ENCODE measurements at places on chromosomes 6 and 20.

DNA sequence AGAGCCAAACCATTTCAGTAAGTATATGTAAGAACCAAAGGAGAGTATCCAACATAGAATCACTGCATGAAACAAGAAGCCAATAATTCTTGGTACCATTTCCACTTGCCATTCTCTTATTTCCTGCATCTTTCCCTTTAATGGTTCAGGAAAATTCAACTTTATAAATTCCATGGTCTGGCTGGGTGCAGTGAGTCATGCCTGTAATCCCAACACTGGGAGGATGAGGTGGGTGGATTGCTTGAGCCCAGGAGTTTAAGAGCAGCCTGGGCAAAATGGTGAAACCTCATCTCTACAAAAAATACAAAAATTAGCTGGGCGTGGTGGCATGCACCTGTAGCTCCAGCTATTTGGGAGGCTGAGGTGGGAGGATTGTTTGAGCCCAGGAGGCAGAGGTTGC lies 21.2 kb downstream of the NHLRC1 start:
- no peak for DNase-seq

- DNase-seq, result peak; percentile 83
These were observed at the start of gene PBX2 for GRCh38 chr6:32190054-32190851. PBX2 (minus strand) TSS chr6:32190202; CDS start chr6:32189915, 287 bp downstream.

GRCh38 chr6:14759976-14760672 lies 485.7 kb upstream of the JARID2 start:
- no peak for DNase-seq

- DNase-seq, result no peak
These were observed 4.7 kb downstream of the ADGRF5 start for GRCh38 chr6:46917002-46917545.

DNA sequence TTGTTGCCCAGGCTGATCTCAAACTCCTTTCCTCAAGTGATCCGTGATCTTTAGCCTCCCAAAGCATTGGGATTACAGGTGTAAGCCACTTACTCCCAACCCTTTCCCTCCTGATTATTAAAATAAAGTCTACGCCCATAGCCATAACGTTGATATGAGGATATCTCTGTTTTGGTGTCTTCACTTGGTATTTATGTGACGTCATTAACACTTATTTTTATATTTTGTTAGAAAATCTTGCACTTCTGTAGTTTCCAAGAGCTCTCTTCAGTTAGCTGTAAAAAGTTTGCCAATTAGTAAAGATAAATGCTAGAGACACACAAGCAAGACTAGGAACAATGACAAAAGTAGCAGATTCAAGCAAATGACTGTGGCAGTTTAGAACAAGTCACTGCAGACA lies 115.6 kb upstream of the HSF2 start:
- DNase-seq, result no peak

DNA sequence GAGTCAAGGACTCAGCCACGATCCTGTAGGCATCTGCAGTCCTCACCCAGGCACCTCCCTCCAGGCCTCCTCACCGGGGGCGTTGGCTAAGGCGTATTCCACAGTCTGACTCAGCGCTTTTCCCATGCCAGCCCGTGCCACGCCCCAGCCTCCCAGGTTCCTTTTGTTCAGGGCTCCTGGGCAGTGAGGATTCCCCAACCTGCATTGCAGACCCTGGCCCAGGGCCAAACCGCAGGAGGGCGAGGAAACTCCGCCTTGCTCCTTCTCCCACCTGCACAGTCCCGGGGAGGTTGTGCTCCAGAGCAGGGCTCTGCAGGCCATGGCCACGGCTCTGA lies 202.8 kb upstream of the CST7 start:
- peak; percentile 93 for DNase-seq

DNA sequence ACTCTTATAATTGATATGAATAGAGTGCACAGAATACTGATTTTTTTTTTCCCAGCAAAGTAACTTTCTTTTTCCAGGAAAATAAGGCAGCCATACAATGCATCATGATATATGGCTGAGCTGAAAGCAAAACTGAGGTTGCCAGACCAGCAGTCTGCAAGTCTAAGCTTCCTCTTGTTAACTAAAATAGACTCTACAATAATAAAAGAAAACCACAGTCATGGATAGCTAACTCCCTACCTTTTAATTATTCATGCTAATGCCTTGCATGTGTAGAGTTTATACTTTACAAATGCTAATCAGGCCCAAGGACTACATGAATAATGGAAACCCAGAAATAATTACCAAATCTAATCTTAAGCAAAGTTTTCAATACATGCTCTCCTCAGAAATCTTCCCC lies 47.4 kb downstream of the MAP7 start:
- no peak for DNase-seq

DNA sequence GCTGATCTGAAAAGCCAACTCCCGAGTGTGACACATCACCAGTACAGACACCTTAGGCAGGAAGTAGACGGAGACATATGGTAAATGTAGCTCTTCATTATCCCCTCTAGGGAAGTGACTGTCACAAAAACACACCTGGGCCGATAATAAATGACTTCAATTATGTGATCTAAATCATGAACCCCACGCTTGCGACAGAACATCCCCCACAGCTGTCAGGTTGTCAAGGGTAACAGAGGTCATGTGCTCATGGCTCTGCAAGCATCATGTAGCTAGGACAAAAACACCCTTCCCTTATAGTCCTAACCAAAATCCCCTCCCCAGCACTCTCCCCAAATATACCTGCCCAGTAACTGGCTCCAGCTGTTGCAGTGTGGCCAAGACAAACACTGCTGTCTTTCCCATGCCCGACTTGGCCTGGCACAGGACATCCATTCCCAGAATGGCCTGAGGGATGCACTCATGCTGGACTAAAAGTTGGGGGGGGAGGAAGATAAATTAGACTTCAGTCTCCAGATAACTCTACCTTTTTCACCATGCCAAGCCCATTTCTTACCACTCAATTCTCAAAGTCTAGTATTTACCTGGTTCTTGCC lies 2.9 kb downstream of the DDX39B start:
- DNase-seq, result no peak

DNA sequence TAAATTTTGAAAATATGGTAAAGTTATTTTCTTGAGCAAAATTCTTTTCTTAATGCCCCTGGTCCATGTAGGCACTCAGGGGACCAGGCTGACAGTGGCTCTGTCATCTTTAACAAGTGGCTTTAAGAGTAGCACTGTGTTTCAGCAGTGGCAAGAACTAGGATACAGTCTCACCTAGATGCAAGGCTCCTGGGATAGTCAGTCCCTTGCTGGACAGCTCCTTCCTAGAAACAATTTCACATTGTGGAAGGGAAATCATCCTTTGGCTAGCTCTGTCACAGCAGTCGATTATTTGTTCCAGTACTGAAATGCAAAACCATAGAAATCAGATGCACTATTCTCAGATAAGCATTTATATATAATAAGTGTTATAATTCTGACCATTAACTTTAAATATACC lies 175.4 kb upstream of the KCNQ5 start:
- DNase-seq, result no peak

DNA sequence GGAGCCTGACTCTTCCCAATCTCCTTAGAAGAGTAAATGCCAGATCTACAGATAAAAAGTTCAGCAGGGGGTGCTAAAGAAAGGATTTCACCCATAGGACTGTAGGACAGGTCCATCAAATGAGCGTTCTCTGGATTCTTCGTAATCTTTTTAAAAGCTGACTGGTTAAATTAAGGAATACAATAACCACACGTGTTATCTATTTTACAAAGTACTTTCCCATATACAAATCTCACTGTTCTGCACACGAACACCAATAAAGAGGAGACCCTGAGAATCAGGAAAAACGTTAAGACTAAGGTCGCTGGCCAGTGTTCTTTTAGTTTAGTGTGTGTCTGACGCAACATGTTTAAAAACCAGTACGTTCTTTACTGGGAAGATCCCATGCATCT lies 542 bp downstream of the TUBE1 start:
- peak; percentile 69 for DNase-seq

- no peak for DNase-seq
These were observed 237.5 kb downstream of the ATXN1 start for GRCh38 chr6:16523606-16524379.

- DNase-seq, result no peak
These were observed 14.5 kb downstream of the GMEB2 start for GRCh38 chr20:63612276-63612931.

GRCh38 chr6:11179088-11179418 lies 53.4 kb downstream of the NEDD9 start:
- DNase-seq, result no peak

Data from LoVo (cell line).